ENCODE measurements at places on chromosomes 2 and 18. TPM values are rescaled to one million over a fixed set of nuclear protein-coding genes. Genes with fewer than 3 reads are reported as not detected.

CCDC141 gene
- total RNA-seq = 0.17 TPM

NYAP2 gene
- not detected for total RNA-seq

DARS1 gene
- 96.8 TPM for total RNA-seq

PLEK gene
- not detected for total RNA-seq

GCKR gene
- total RNA-seq = 0.26 TPM

REG3G gene
- total RNA-seq = not detected

ALPP gene
- total RNA-seq = not detected

CIB4 gene
- not detected for total RNA-seq

DCDC2C gene
- not detected for total RNA-seq

KCNG2 gene
- total RNA-seq = 6.4 TPM

DOK1 gene
- 25.7 TPM for total RNA-seq

ZSCAN30 gene
- total RNA-seq = 13.4 TPM

CRYGD gene
- not detected for total RNA-seq

CABYR gene
- 5.6 TPM for total RNA-seq

GALNT14 gene
- 0.83 TPM for total RNA-seq

MATN3 gene
- total RNA-seq = 2.3 TPM

C2orf69 gene
- 13.2 TPM for total RNA-seq

HMSD gene
- total RNA-seq = 0.83 TPM

Measured in fibroblast of lung (primary cell).